A549 treated with dexamethasone at 1 μM for 4 hours (cell line): ENCODE measurements at places on chromosomes 3 and 15. TPM values are rescaled to one million over a fixed set of nuclear protein-coding genes. Genes with fewer than 3 reads are reported as not detected.

RTP3 gene
- total RNA-seq: not detected in 5 replicates

GOLGA6A gene
- 0.02 to 0.32 TPM (median 0.19 TPM) in 5 replicates for total RNA-seq

CLSTN2 gene
- total RNA-seq: 0.02 to 0.07 TPM (median 0.06 TPM) in 5 replicates

NDN gene
- total RNA-seq: 0.07 to 0.10 TPM (median 0.08 TPM) in 5 replicates

LSG1 gene
- total RNA-seq: 27.9 to 35.3 TPM (median 32.8 TPM) in 5 replicates
